ENCODE measurements at places on chromosomes 1 and 21.
A peak's percentile ranks its signal among the peaks of the same experiment; 100 is the strongest.

DNA sequence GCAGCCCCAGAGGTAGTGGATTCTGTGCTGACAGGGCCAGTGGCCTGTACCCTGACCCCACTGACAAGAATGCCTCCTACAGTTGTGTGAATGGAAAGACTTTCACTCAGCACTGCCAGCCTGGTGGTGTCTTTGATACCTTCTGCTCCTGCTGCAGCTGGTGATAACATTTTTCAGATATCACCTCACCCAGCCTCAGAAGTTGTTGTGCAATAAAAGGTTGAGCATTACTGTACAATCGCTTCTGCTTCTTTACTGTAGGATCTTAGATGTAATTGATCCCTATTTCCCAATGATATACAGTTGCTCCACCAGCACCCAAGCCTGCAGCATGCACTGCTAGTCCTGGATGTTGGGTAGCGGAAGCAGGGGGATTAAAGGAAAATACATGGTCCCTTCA lies 4.8 kb upstream of the CHIA start:
- DNase-seq, result no peak

DNA sequence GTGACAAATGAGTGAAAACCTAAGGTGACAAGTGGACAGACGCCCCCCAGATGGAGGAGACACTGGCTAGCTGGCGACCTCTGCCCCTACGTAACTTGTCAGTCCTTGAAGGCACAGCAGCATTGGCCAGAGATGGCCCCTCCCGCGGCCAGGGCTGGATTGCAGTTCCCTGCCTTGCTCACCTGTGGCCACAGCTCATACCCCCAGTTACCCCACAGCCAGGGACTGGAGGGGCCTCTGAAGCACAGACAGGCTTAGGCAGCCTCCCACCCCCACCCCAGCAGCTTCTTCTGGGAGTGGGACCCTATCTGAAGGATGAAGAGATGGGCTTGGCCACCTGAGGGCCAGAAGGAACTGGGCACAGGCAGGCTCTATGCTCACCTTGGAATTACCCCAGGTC lies 3.7 kb downstream of the HES3 start:
- no peak for DNase-seq

DNA sequence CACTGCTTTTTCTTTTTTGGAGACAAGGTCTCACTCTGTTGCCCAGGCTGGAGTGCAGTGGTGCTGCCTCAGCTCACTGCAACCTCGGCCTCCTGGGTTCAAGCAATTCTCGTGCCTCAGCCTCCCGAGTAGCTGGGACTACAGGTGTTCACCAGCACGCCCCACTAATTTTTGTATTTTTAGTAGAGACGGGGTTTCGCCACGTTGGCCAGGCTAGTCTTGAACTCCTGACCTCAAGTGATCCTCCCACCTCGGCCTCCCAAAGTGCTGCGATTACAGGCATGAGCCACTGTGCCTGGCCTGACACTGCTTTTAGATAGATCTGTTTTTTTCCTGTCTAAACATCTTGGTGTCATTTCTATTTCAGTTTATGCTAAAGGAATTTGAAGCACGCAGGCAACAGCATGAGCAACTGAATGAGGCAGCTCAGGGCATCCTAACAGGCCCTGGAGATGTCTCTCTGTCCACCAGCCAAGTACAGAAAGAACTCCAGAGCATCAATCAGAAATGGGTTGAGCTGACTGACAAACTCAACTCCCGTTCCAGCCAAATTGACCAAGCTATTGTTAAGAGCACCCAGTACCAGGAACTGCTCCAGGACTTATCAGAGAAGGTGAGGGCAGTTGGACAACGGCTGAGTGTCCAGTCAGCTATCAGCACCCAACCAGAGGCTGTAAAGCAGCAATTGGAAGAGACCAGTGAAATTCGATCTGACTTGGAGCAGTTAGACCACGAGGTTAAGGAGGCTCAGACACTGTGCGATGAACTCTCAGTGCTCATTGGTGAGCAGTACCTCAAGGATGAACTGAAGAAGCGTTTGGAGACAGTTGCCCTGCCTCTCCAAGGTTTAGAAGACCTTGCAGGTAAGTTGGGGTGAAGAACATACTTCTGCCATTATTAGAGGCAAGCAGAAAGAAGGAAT lies 106.1 kb upstream of the BMP8A start:
- no peak for DNase-seq

- DNase-seq, result peak; percentile 15
Observed at GRCh38 chr1:153384958-153385580, 5.8 kb downstream of the S100A8 start.

GRCh38 chr1:176073524-176074157 lies 133.4 kb downstream of the COP1 start:
- peak; percentile 54 for DNase-seq

DNA sequence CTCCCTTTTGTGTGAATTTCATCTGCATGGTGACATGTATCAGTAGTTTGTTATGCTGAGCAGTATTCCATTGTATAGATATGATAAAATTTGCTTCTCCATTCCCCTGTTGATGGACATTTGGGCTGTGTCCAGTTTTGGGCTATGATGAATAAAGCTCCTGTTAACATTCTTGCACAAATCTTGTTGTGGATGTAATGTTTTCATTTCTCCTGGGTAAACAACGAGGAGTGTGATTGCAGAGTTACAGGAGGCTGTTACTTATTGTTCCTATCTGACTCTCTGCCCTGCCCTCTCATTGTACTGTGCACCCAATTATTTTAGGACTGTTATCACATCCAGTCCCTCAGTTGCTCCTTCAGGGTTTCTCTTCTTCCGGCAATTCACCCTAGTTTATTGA lies 24.2 kb downstream of the MAPKAPK2 start:
- no peak for DNase-seq

DNA sequence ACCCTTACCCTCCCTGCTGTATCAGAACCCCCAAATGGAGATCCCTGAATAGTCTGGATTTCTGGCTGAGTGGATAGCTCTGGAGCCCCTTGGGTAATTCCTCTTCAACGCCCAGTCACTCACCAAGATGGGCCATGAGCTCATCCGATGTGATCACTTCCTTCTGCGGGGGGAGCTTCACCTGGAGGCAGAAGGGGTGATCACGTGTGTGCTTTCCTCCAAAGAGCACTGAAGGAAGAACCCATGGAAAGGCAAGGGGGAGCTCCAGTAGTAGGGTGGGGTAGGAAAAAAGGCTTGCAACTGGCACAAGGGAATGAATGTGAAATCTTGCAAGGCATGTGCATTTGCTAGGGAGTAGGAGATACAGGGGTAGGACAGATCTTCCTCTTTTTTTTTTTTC lies 5.1 kb downstream of the MINDY1 start:
- DNase-seq, result no peak

- DNase-seq, result no peak
Observed at GRCh38 chr1:86975993-86976550, 61.6 kb downstream of the HS2ST1 start.

DNA sequence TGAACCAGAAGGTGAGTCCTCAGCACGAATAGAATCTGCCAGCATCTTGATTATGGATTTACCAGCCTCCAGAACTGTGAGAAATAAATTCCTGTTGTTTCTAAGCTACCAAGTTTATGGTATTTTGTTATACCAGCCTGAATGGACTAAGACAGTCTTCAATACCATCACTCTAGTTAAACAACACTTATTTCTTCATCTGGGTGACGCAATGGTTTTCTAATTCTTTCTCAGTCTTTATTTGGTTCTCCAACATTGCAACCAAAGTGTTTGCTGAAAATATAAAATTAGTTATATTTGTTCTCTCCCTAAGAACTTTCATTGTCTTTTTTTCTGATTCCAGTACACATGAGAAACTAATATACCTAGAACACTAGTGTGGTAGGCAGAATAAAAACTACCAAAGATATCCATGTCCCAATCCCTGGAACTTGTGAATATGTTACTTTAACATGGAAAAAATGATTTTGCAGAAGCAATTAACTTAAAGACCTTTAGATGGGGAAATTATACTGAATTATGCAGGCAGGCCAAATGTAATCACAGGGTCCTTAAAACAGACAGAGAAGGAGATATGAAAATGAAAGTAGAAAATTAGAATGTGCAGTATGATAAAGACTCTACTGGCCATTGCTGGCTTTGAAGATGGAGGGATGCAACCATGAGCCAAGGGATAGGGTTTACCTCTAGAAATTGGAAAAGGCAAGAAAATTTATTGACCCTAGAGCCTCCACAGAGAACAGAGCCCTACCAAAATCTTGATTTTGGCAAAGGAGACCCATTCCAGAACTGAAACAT lies 1115.1 kb downstream of the PLA2G4A start:
- no peak for DNase-seq

DNA sequence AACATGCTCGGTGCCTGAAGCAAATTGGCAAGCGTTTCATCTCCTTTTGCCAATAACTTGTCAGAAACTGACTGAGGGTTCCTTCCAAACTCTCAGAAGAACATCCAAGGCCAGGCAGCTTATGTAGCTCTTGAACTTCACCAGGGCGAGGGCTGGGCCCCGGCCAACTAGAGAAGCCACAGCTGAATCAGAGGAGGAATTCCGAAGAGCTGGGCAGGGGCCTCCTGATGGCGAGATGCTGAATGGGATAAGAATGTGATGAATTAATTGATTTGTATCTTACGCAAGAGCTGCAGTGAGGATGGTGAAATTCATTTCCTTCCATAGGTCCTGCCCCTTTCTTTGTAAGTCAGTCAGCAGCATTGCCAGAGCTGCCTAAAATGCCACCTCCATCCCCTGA lies 345.8 kb downstream of the KIF26B start:
- no peak for DNase-seq

GRCh38 chr1:154775621-154776605 lies 94.2 kb downstream of the KCNN3 start:
- DNase-seq, result no peak

DNA sequence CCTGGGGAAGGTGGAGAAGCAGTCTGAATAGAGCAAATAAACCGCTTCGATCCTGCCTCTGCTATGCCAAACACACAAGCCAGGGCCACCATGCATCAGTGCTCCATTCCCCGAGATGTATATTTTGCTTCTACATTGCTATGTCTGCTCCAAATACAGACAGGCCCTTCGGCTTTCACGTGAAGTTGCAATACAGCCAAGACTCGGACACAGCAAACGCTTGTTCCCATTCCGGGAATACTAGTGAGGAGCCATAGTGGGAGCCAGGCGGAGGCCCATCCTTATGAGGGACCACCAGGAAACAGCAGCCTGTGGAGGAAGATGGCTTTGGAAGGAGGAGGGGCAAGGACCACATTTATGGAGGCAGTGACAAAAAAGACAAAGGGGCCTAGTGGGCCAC lies 22.6 kb downstream of the ERI3 start:
- DNase-seq, result no peak

- peak; percentile 33 for DNase-seq
Observed at GRCh38 chr1:26690157-26690556, 5.7 kb upstream of the ARID1A start.

DNA sequence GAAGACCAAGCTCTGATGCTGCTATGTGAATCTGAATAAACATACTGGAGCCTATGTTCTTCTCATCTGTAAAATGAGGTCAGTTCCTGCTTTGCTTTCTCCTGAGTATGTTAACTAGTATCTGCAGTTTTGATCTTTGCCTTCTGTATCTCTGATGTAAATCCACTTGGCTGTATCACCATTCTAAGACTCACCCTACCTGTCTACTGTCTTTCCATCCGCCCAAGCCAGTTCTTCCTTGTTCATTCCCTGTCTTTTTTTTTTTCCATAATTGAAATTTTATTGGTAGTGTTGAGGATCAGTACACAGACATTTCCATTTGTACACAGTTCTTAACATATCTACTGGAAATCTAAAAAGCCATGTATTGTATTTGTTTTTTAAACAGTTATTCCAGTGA lies 31.3 kb downstream of the MAST2 start:
- no peak for DNase-seq

DNA sequence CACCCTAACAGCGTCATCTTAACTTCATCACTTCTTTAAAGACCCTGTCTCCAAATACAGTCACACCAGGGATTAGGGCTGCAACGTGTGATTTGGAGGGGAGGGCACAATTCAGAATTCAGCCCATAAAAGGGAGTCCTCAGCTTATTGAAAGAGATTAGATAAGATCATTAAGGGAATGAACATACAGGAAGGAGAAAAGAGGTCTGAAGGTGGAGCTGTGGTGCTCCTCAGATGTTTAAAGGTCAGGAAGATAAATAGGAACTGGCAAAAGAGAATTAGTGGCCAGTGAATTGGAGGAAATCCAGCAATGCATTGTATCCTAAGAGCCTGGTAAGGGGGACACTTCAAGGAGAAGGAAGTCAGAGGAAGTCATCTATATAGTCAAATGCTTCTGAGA lies 113.5 kb downstream of the PROX1 start:
- no peak for DNase-seq

- DNase-seq, result peak; percentile 49
Observed at GRCh38 chr1:156383023-156383422, 14.0 kb downstream of the RHBG start.

DNA sequence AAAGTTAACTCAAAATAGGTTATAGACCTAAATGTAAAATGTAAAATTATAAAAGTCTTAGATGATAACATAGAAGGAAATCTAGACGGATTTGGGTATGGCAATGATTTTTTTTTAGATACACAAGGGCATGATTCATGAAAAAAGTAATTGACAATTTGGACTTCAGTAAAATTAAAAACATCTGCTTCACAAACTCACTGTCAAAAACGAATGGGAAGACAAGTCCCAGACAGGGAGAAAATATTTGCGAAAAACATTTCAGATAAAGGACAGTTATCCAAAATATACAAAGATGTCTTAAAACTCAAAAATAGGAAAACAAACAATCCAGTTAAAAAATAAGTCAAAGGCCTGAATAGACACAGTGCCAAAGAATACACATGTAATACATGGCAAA lies 9.7 kb upstream of the PTGS2 start:
- no peak for DNase-seq

GRCh38 chr1:198143797-198144196 lies 13.0 kb upstream of the NEK7 start:
- DNase-seq, result no peak

DNA sequence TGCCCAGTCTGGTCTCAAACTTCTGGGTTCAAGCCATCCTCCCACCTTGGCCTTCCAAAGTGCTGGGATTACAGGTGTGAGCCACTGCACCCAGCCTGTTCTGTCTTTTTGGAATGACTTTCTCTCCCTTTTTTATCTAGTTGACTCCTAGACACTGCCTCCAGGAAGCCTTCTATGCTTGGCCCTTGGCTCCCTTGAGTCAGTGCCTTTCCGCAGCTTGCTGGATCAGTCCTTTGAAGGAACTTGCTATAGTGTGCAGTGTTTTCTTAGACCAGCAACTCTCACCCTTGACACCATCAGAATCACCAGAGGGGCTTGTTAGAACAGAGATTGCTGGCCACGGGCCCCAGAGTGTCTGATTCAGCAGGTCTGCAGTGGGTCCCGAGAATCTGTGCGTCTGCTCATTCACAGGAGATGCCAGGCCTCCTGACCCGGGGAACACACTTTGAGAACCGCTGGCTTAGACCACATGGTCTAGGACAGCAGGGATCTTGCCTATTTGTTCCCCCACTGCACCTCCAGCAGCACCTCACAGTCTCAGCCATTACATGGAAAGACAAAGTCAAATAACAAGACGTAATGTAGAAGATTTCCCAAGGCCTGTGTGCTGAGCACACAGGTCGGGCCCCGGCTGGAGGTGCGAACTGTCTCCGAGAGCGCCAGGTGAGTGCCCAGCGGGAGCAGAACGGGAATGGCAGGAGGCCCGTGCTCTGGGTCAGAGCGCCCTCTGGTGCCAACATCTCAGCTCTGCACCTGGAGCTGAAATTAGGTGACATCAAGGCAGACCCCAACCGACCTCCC lies 27.4 kb upstream of the CTPS1 start:
- DNase-seq, result peak; percentile 75

Measured in colonic mucosa (tissue), 4 donors.